Upper lobe of left lung (tissue), 6 donors: ENCODE measurements at places on chromosomes 5 and 9. TPM values are rescaled to one million over a fixed set of nuclear protein-coding genes. Genes with fewer than 3 reads are reported as not detected.

DNA sequence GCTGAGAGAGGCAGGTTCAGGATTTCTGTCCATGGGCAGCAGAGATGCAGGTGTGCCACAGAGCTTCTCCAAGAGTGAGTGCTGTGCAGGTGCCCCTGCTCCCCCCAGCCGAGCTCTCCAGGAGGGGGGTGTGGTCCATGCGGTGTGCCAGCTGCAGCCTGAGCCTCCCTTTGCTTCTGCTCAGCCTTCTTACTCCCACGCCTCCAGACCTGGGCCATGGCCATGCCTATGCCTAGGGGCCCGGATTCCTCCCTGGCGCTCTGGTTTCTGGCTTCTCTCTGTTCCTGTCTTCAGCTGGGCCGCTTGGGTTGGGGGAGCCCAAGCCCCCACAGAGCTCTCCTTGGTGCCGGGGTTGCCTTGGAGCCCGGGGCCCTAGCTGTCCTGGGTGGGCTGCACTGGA lies 133.3 kb downstream of the CACNA1B start:
- DNase-seq: no peak

DNA sequence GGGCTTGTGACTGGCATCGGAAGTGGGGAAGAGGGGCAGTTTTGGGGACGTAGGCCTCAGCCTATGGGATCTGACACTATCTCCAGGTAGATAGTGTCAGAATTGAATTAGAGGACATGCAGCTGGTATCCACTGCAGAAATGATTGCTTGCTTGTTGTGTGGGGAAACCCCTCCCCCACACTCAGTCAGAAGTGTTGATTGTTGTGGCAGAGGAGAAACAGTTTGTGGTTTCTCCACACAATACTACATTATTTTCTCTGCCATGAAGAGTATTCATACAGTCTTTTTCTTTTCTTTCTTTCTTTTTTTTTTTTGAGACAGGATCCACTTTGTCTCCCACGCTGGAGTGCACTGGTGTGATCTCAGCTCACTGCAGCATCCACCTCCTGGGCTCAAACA lies 113.9 kb downstream of the ARRDC3 start:
- DNase-seq: no peak

GRCh38 chr9:131769361-131769760 lies 29.5 kb upstream of the RAPGEF1 start:
- DNase-seq: no peak

GRCh38 chr9:13735181-13735580 lies 455.7 kb upstream of the MPDZ start:
- DNase-seq: no peak

DNA sequence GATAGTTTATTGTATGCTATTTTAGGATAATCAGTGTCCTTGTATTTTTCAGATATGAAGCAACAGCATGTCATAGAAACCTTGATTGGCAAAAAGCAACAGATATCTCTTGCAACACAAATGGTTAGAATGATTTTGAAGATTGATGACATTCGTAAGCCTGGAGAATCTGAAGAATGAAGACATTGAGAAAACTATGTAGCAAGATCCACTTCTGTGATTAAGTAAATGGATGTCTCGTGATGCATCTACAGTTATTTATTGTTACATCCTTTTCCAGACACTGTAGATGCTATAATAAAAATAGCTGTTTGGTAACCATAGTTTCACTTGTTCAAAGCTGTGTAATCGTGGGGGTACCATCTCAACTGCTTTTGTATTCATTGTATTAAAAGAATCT lies 14.5 kb downstream of the CCT5 start:
- DNase-seq: no peak

- DNase-seq: no peak
Measured at GRCh38 chr9:10146517-10147331, 466.1 kb downstream of the PTPRD start.

GRCh38 chr9:75814667-75815066 lies 75.8 kb upstream of the PCSK5 start:
- DNase-seq: no peak

GRCh38 chr5:144473650-144474049 lies 303.0 kb downstream of the KCTD16 start:
- DNase-seq: no peak

GRCh38 chr5:6041977-6042550 lies 336.3 kb downstream of the MED10 start:
- no peak for DNase-seq

DNA sequence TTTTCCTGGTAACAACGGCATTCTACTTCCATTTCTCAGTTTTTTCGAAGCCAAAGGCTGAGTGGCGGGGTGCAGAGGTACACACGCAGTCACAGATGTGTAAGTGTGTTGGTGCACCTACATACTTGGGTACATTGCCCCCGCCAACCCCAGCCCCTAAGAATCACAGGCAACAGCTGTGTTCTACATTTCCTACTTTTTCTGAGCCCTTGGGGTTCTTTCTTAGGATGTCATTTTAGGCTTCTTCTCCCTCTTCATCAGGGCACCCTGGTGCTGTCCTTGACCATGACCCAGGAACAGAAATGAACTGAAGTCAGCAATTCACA lies 104.8 kb downstream of the PAX5 start:
- no peak for DNase-seq

DNA sequence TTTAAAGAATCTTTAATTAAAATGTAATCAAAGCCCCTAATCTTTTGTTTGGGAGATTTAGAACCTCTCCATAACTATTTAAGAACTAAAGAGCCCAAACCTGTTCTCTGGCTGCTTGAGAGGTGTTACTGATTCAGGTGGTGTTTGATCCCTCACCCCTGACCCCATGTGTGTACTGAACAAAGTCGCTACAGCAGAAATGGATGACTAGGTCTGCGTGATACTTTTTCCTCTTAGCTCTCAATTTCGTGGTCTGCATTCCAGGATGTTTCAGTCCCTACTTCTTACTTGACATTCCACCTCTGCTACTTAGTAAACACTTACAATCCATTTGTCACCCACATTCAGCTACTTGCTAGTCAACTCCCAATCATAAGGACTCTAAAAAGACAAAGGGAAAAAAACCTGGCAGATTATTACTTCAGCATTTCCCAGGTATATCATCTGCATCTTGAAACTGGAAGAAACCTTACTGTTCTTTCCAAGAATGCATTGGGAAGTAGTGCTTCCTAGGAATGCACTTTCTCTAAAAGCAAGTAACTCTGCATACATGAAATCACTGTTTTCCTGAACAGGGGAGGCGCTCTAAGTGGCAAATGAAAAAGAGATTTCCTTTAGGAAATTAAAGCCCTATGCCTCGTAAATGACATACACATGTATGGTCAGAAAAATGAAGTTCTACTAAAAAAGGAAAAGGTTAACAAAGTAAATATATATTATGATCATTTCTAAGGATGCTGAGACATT lies 1091.6 kb downstream of the PTPRD start:
- DNase-seq: no peak

- DNase-seq: no peak
Measured at GRCh38 chr5:127643607-127644006, 5.3 kb upstream of the CTXN3 start.

DNA sequence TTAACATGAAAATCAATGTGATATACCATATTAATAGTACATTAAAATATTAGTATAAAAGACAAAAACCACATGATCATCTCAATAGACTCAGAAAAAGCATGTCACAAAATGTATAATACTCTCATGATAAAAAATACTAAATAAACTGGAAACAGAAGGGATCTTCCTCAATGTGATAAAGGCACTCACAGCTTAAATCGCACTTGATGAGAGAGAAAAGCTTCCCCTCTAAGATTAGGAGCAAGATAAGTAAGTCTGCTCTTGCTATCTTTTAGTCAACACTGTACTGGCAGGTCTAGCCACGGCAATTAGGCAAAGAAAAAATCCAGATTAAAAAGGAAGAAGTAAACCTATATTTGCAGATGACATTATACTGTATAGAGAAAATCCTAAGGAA lies 21.8 kb upstream of the MSH3 start:
- no peak for DNase-seq

GMCL2 gene
- total RNA-seq: not detected

ST8SIA4 gene
- 14.5 TPM for total RNA-seq

GPX3 gene
- total RNA-seq: 991 TPM

OCLN gene
- 66.4 TPM for total RNA-seq

BTNL8 gene
- total RNA-seq: 3.6 TPM

AUH gene
- total RNA-seq: 36.7 TPM

TMEM171 gene
- total RNA-seq: not detected

ZDHHC11 gene
- total RNA-seq: 27.7 TPM

F2RL2 gene
- 0.46 TPM for total RNA-seq

DNM1 gene
- total RNA-seq: 7.0 TPM

FOXD4 gene
- 3.1 TPM for total RNA-seq
